ENCODE measurements at places on chromosomes 13 and 19. TPM values are rescaled to one million over a fixed set of nuclear protein-coding genes. Genes with fewer than 3 reads are reported as not detected.

GRCh38 chr13:75316427-75316826 is 165.5 kb downstream of the TBC1D4 start:
- DNase-seq: no peak

GRCh38 chr13:40031031-40031430 is 375.6 kb downstream of the COG6 start:
- DNase-seq: no peak

- no peak for DNase-seq
Measured at GRCh38 chr19:32415669-32416068, 10.1 kb downstream of the DPY19L3 start.

DNA sequence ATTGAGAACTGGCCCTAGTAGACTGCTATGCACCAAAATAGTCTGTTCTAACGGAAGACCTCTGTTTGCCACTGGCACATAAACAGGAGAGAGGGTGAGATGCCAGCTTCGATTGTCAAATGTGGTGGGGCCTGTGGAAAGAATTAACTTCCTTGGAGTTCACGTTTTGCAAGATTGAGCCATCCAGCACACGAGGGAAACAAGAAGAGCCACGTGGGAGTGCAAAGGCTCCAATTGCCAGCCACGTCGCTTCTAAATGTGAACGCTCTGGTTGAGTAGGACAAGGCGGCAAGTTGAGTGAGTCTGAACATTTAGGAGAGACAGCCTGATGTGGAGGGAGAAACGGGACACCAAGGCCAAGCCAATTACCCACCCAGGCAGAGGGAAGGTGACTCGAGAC is 409.1 kb downstream of the FGF9 start:
- no peak for DNase-seq

GRCh38 chr19:14992780-14993179 is 13.1 kb upstream of the SLC1A6 start:
- no peak for DNase-seq

DNA sequence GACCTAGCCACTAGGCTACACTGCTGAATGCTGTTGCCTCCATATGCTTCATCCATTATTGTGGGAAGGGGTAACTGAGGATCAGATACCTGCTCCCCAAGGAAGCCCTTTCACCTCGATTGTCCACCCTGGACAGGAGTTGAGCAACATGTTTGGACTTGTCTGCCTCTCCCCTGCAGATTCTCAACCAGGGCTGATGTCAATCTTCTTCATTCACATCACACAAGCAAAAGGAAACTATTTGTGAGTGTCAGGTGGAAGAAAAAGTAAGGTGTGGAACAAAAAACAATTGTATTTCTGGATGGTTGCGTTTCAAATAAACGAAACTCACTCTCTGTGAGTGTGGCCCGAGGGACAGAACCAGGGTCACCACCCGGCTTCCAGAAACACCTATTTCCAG is 29.5 kb upstream of the MUC16 start:
- no peak for DNase-seq

DNA sequence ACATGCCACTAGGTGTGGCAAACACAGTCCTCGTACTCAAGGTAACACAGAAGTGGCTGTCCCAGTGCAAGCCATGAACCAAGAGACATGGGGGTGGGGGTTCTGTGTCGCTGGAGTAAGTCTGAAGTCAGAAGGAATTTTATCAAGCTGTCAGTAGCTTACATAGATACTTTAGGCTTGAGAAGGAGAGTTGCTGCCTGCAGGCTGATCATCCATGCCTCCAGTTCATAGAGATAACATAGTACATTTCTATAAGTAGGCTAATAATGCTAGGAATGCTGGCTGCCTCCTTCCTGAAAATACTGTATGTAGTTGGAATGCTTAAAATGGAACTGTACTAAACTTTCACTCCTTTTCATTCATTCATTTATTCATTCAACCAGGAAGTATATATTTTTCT is 70.1 kb downstream of the CAB39L start:
- no peak for DNase-seq

Gene MEIOSIN
- not detected for total RNA-seq

Gene USE1
- total RNA-seq: 21.0 TPM
